ENCODE measurements at places on chromosomes 13 and 19. TPM values are rescaled to one million over a fixed set of nuclear protein-coding genes. Genes with fewer than 3 reads are reported as not detected.

Gene ELSPBP1
- total RNA-seq = not detected

Gene CCDC8
- total RNA-seq = not detected

Gene OSCAR
- total RNA-seq = 0.35 TPM

Gene ERFL
- 0.35 TPM for total RNA-seq

Gene COMMD6
- total RNA-seq = 155 TPM

Gene NLRP9
- not detected for total RNA-seq

Gene DKKL1
- total RNA-seq = 0.80 TPM

Gene ZNF888
- not detected for total RNA-seq

Gene TEX29
- not detected for total RNA-seq

Gene ESD
- 87.8 TPM for total RNA-seq

Gene SRRM5
- total RNA-seq = 0.98 TPM

Gene CCNA1
- total RNA-seq = 0.29 TPM

Gene GNG7
- total RNA-seq = 0.06 TPM

Gene FCER2
- total RNA-seq = not detected

Gene FUT6
- not detected for total RNA-seq

Gene ZNF540
- total RNA-seq = not detected

Gene TGFB1
- total RNA-seq = 153 TPM

Gene TMEM255B
- total RNA-seq = 1.1 TPM

Gene TMEM238
- 14.6 TPM for total RNA-seq

Gene TMEM150B
- total RNA-seq = not detected

Gene SYNGR4
- total RNA-seq = 3.7 TPM

Gene ADAT3
- total RNA-seq = 5.8 TPM

Gene SSC5D
- total RNA-seq = 0.77 TPM

Gene KLK14
- 0.68 TPM for total RNA-seq

Gene RNF17
- not detected for total RNA-seq

Gene SNAPC2
- total RNA-seq = 28.4 TPM

Gene TLE2
- total RNA-seq = 2.7 TPM

Gene TNFSF11
- not detected for total RNA-seq

Gene ZNF772
- 1.0 TPM for total RNA-seq

Gene NMRK2
- total RNA-seq = not detected

Gene ZFR2
- not detected for total RNA-seq

Gene TMEM59L
- 6.1 TPM for total RNA-seq

Gene FPR1
- 0.08 TPM for total RNA-seq

Gene CD22
- 1.1 TPM for total RNA-seq

Gene BRSK1
- total RNA-seq = 3.5 TPM

Gene TLE6
- total RNA-seq = 4.4 TPM

Gene PGLYRP1
- total RNA-seq = not detected

Gene SIGLEC12
- not detected for total RNA-seq

Data from A549 treated with ZK216348 at 1 μM for 4 hours (cell line).